Inflammatory macrophage (primary cell): ENCODE measurements at places on chromosomes 3 and 15.

- DNase-seq: peak; percentile 51
Observed at GRCh38 chr3:187044206-187044605, 95.1 kb downstream of the RPL39L start.

DNA sequence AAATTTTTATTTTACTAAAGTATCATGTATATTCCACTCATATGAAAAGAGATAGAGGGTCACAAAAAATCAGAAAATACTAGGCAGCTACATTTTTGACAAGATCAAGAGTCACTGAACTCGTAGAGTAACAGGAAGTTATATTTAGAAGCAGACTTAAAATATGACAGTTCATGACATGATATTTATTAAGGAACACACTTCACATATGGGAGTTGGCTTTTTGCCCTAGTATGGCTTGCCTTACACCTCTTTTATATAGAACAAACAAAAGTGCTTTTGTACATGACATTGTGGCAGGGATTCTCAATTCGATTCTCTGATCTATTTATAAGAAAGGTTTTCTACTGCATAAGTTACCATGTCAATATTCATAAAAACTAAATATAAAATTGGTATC is 80.1 kb upstream of the GBE1 start:
- DNase-seq: peak; percentile 38

- no peak for DNase-seq
Observed at GRCh38 chr3:103169289-103169688, 734.5 kb downstream of the ZPLD1 start.

DNA sequence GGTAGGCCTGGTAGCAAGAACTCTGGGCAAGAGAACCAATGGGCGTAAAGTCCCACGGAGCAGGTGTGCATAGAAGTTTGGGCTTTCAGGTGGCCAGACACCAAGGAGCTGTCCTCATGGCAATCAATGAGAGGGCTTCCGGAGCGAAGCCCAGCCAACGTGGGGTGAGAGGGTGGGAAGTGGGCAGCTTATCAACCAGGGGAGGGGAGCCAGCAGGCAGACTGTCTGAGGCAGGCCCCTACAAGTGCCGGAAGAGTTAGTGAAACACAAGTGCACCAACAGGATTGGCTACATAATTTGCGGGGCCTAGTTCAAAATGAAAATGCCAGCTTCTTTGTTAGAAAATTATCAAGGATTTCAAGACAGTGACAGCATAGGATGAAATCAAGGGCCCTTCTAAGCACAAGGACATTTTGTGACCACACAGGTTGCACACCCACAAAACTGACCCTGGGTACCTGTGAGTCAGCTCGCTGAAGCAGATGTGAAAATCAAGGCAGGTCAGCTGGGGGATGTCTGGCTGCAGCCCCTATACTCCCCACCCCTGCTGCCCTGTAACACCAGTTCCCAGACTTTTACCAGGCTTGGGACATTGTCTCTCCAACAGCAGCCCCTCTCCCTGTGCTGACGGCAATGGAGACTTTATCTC is 102.1 kb upstream of the ETV5 start:
- no peak for DNase-seq
